ENCODE measurements at places on chromosomes 11 and 22. TPM values are rescaled to one million over a fixed set of nuclear protein-coding genes. Genes with fewer than 3 reads are reported as not detected.

DNA sequence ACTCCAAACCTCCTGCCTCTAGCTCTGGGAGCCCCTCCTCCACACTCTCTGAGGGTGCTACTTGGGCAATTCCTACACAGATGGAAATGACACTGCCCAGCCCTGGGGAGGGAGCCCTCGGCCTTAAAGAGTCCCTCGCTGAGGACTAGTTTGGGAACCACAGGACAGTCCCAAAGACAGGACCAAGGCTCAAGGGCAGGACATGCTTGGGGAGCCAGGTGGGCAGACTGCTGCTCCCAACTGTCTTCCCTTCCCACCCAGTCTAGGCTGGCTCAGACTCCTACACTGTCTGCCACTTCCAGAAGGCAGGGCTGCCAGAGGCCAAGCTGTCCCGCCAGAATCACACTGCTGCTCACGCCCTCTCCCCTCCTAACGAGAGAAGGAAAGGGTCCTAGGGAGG, 9.8 kb downstream of the ARRB1 start:
- DNase-seq = no peak

DNA sequence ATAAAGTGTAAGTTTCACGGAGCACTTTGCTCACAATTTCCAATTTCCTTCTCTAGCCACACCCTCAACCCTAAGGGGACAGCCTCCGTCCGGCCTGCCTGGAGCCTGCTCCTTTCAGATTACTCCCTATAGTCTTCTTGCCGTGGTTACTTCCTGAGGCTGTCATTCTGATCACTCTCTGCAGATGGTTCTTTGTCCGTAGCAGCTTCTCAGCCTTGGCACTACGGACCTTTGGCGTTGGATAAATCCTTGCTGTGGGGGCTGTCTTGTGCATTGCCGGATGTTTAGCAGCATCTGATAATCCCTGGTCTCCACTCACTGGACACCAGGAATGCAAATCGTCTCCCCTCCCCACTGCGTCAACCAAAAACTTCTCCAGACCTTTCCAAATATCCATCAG, 447.5 kb upstream of the KIRREL3 start:
- DNase-seq = no peak

SYT8 gene
- polyA plus RNA-seq = 0.76 TPM

GRCh38 chr22:42342426-42343120, 72.1 kb upstream of the TCF20 start:
- DNase-seq = no peak

GRCh38 chr22:26502688-26503561, 9.3 kb downstream of the TFIP11 start:
- DNase-seq = peak; percentile 59

GRCh38 chr11:9888938-9889337, 225.1 kb downstream of the SWAP70 start:
- no peak for DNase-seq

DNA sequence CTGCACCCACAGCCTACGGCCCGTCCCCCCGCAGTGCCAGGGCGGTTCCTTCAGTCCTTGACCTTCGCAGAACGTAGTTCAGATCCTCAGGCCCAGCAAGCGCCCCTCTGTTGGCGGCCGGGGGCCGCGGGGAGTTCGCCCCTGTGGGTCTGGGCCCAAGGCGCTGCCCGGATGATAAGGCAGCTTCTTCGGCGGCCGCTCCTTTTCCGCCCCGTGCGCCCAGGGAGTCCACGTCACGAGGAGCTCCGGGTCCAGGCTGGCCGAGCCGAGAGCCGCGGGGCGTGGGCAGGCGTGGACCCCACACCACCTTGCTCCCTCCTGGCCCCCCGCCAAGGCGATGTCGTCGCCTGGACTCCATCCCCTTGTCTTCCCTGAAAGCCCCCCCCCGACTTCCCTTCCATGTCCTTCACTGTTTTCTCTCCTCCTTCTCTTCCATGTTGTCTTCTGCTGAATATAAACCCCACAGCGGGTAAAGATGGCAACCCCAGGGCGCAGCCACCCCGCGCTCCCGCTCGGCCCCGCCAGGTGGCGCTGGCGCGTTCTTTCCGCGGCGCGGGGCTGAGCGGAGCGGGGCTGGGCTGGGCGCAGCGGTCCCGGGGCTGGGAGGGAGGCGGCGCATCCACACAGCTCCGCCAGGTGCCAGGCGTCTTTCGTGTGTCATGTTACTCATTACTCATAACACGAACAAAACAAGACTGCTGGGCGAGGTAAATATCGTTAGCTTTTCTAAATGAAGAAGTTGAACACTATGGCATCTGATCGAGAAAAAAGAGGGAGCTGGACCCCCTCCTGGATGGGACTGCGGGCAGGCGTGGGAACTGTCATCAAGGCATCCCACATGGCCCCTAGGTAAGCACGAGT, 321.0 kb downstream of the NTM start:
- DNase-seq = no peak

- peak; percentile 25 for DNase-seq
These were observed 78.9 kb downstream of the C11orf58 start for GRCh38 chr11:16817351-16817750.

DNA sequence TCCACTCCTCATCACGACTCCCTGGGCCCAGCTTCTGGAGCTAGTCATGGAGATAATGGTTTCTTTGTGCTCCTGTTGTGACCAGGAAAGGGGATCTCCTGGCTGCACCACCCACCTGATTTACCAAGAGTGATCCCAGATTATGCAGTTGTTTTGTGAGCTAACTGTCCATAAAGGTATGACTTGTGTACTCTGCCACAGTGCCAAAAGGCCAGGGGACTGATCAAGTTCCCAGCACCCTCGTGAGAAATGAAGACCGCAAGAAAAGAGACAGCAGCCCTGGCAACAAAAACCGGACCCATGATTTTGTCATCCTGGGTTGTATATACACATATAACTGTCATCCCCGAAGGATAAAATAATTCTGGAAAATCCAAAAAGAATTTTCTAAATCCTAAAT, 26.6 kb downstream of the TUB start:
- no peak for DNase-seq

GRCh38 chr11:124172101-124172500, 11.0 kb upstream of the OR10D3 start:
- peak; percentile 64 for DNase-seq

DNA sequence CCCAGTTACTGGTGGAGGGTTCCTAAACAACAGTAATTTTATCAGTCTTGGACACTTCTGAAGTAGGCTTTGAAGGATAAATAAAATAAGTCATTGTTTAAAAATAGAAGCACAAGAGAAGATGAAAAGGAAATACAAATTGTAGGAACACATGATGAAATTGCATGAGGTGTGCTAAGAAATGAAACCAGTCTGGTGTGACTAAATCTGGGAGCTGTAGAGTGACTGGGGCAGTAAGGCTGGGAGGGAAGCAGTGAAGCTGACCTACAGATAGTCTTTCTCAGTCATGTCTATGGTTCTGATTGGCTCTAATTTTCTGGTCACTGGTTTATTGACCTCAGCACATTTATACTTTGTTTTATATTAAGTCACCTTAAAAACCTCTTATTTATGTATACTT, 139.1 kb downstream of the SLC17A6 start:
- no peak for DNase-seq

All from muscle of leg (tissue), 16 donors.